ENCODE measurements at places on chromosomes 4 and X.

GRCh38 chrX:11781734-11782370 lies 23.8 kb downstream of the MSL3 start:
- DNase-seq, result no peak

DNA sequence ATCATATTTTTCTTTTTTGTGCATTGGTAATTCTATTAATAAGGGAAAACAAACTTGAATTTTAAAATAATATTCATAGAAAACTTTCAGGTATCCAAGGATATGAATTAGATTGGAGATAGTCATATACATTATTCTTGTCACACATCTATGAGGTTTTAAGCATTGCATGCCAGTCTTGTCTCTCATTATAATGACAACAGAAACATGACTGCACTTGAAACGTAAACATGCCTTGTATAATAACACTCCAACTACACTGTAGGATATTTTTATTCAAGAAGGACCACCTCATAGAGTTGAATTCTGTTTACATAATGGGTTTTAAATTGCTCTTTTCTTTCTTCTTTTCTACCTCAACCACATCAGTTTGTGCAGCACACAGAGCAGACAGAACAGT lies 104.5 kb downstream of the DCAF8L2 start:
- DNase-seq, result no peak

GRCh38 chrX:47578692-47579091 lies 3.5 kb upstream of the TIMP1 start:
- DNase-seq, result no peak

GRCh38 chr4:88814043-88814617 lies 116.5 kb upstream of the NAP1L5 start:
- no peak for DNase-seq

DNA sequence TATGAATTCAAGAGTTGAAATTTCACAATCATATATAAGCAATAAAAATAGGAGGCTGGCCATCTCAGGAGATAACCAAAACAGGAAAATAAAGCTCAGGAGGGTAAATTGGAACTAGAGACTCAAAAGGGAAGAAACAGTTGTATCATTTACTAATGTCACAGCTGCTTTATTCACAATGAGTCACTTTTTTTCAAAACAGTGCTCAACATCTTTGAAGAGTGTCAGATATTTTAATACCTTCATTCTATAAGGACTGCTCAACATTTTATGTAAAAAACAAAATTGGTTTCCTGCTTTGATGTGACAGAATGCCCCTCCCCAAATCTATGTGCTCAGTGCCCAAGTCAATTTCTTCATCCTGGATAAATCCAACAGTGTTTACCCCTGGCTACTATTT lies 97.7 kb downstream of the DDX60 start:
- DNase-seq, result no peak

DNA sequence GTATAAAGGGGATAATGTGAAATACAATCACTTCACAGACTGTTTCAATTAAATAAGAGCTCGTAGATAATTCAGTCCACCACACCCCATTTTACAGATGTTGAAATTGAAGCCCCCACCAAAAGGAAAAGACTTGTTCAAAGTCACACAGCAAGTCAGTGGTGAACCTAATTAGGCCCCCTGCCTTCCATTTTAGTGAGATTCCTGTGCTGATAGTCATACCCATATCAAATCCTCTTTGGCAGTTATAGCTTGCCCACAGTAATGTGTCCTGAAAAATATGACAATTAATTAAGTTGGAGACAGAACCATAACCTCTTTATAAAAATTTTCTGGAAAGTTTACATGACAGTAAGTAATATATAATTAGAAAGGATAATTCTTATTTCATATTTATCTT lies 58.0 kb downstream of the AR start:
- no peak for DNase-seq

DNA sequence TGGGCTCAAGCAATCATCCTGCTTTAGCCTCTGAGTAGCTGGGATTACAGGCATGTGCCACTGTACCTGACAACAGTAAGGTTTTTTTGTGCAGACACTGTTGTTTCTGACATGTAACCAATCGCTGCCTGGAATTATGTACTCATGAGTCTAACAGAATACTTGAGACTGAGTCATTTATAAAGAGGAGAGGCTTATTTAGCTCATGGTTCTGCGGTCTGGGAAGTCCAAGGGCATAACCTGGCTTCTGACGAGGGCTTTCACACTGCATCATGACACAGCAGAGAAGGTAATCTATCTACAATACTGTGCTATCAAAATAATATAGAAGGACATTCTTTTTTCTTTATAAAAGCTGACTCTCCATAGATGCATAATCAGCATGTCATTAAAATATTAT lies 115.5 kb upstream of the STOX2 start:
- DNase-seq, result no peak

DNA sequence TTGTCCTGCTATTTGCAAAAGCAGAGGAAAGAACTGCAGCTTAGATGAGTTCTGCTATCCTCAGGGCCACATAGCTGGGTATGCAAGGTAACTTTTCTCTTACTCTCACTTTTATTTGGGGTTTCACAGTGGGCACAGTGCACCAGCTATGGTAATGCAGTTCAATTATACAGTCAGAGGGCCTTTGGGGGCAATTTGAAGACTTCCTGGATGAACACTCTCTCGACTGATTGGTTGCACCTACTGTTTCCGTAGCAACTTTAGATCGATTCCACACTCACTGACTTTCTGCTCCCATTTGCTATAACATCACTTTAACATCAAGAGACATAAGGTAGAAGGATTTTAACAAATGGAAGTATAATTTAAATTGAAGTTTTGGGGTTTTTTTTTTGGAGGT lies 128.6 kb downstream of the SLC39A8 start:
- no peak for DNase-seq

- no peak for DNase-seq
Observed at GRCh38 chrX:155966876-155967275, 30.6 kb upstream of the IL9R start.

GRCh38 chrX:7580127-7580526 lies 262.8 kb upstream of the VCX start:
- no peak for DNase-seq

DNA sequence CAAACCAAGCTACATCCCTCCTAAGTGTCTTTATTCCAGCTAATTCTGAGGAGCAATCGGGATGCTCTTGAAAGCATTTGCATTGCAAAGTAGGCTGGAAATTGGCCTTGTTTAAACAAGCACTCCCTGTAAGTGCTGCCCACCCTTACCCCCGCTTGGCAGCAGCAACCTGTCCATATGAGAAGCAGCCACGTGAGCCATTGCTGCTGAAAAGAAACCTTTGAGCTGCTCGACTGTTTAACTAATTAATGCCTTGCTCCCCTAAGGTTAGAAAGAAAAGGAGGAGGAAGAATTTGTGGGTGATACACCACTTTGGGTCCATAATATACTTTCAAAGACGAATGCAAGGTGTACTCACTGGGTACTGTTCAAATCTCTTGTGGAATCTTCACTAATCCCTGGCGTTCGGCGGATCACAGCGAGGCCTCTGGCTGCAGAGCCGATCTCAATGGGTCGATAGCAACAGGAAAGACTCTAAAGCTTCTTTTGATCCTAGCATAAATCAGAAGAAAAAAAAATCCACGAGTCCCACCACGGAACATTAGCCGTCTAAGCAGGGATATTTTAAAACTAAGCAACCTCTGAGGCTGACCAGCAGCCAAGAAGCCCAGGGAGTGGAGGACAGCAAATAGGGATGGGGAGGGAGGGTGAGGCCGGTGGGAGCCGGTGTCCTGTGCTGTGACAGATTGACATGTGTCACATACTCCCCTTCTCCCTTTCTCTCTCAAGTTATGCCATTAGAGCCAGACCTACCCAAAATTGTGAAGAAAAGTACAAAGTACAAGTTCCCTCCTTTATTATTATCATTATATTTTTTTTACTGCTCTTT lies 37.2 kb upstream of the MGST2 start:
- DNase-seq, result no peak

DNA sequence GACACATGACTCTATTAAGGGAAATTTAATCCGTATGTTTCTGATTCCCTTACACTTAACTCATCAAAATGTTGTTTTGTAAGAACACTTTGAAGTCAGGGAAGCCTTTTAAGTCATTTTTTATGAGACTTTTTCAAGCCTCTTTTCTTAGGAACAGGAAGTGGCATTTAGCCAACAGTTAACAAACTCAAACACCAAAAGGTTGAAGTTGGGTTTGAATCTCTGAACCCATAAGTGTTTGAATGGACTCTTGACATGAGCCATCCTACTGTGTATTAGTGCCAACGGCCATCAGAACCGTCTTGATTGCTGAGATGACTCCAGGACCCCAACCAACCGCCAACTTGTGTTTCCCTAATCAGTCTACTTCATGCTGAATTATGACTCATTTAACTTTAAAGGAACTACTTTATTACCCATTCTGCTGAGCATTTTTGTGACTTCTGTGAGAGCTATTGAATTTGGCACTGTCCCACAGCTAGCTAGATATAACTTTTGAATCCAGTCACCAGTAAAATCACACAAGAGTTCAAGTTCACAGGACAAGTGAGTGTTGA lies 209.1 kb upstream of the FAT1 start:
- DNase-seq, result no peak

- no peak for DNase-seq
Observed at GRCh38 chr4:184940500-184940899, 77.8 kb upstream of the HELT start.

DNA sequence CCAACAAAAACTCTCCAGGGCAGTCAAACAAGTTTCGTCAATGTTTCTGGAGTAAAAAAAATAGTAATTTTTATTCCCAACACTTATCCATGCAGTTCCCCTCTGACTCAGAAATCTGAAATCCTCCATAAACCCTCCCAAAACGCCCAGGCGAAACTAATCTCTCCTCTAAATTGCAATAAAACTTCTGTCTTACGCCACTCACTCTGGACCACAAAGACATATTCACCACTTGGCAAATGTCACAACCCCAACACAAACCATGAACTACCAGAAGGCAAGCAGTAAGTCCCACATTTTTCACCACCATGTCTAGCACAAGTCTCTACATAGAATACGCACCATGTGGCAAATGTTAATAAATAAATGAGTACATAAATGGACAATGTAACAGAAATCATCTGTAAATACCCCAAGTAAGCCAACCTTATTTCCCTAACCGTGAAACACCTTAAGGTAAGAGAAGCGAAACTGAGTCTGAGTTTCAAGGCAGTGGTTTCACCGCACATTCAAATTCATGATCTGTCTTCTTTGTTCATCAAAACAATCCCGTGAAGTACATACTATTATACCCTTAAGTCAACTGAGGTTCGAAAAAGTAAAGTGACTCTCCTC lies 1.6 kb downstream of the PAPSS1 start:
- no peak for DNase-seq

DNA sequence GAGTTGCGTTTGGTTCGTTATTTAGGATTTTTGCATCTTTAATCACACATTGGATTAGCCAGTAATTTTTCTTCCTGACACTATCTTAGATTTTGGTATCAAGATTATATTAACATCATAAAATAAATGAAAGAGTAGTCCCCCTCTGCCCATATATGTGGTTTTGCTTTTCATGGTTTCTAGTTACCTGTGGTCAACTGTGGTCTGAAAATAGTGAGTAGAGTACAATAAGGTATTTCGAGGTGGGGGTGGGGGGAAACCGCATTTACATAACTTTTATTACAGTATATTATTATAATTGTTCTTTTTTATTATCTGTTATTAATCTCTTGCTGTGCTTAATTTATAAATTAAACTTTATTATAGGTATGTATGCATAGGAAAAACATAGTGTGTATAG lies 152.4 kb downstream of the STIM2 start:
- no peak for DNase-seq

- no peak for DNase-seq
Observed at GRCh38 chrX:50613846-50614245, 143.2 kb upstream of the DGKK start.

- no peak for DNase-seq
Observed at GRCh38 chr4:30790123-30790522, 70.0 kb downstream of the PCDH7 start.

DNA sequence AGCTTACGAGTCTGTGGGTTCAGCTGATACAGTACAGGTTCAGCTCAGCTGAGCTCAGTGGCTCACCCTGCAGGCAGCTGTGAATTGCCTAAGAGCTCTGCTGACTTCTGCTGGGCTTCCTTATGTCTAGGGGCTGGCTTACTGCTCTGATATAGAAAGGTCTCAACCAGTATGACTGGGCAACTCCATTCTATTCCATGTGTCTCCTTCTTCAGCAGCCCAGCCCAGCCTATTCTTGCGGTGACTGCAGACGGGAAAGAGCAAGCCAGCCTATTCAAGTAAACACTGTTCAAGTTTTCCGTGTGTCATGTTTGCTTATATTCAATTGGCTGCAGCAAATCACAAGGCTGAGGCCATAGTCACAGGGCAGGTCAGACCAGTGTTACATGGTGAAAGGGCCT lies 615.4 kb upstream of the ZFP42 start:
- DNase-seq, result no peak

DNA sequence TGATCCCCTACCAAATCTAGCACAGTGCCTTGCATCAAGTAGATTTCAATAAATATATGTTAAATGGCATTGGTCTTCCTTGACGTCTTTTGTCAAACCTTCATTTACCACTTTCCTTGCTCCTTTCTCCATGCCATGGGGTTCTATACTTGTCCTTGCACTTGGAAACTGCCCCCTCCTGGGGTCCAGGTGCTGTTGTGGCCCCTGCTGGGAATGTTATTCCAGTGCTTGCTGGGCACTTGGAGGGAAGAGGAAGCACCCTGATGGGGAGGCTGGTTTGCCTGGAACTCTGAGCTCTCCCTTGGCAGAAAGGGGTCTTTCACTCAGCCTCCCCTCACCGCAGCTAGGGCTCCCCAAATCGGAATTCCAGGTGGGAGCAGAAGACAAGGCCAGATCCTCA lies 18.9 kb downstream of the ZNF275 start:
- no peak for DNase-seq

DNA sequence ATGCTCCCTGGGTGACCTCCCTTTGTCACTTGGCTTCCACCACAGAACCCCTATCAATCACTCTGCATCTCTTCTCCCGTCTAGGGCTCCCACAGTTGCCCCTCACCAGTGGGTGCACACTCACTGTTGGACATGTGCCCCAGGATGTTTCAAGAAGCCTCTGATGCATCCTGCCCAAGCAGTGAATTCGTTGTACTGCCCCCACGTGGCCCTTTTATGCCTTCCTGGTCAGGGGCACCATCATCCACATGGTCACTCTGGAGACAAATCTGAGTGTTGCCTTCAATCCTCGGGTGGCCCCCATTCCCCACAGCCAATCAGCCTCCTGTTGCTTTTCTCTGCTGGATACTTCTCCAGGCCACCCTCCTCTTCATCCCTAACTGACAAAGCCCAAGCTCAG lies 12.2 kb downstream of the ITIH6 start:
- no peak for DNase-seq

GRCh38 chr4:159791334-159791733 lies 688.5 kb downstream of the RAPGEF2 start:
- DNase-seq, result no peak

DNA sequence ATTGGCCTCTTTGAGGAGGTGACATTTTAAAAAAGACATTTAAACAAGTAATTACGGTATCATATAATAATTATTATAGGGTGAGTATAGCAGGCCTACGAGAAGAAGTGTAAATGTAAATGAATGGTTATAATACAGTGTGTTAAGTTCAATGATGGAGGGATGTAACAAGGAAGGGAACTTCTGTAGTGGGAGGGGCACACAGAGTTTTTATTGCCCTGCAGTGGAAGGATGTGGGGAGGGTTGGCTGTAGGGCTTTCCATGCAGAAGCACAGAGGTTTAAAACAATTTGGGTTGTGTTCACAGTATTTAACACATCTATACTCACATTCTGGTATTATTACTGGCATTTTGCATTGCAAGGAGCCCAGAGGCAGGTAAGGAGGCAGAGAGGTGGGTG lies 41.1 kb downstream of the AFF1 start:
- DNase-seq, result no peak
